ENCODE measurements at places on chromosomes 7 and 10.

DNA sequence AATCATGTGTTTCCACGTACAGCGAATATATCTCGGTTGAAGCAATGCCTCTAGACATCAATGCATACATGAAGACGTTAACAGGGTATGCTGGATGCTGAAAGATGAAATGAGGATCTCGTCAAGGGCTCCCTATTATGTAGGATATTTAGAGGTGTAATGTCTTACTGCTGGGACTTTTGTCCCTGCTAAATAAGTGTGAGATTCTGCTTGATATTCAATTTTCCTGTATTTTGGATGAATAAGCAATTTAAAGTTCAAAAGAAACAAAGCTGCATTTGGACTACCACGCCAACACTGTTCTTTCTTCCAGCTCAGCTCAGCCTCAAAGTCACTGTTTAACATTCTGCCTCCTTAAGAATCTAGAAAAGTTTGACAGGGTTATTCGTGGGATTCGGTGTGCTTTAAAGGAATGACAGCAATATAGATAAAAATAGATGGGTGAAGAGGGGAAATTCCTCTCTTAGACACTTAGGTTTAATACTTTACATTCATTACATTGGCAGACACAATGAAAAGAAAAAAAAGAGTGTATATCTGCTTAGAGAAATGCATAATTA is 110.1 kb upstream of the RHEB start:
- DNase-seq = no peak

GRCh38 chr10:83863283-83863966 is 275.9 kb upstream of the GHITM start:
- no peak for DNase-seq

- no peak for DNase-seq
Observed at GRCh38 chr10:133461027-133461426, 7.3 kb downstream of the SCART1 start.

DNA sequence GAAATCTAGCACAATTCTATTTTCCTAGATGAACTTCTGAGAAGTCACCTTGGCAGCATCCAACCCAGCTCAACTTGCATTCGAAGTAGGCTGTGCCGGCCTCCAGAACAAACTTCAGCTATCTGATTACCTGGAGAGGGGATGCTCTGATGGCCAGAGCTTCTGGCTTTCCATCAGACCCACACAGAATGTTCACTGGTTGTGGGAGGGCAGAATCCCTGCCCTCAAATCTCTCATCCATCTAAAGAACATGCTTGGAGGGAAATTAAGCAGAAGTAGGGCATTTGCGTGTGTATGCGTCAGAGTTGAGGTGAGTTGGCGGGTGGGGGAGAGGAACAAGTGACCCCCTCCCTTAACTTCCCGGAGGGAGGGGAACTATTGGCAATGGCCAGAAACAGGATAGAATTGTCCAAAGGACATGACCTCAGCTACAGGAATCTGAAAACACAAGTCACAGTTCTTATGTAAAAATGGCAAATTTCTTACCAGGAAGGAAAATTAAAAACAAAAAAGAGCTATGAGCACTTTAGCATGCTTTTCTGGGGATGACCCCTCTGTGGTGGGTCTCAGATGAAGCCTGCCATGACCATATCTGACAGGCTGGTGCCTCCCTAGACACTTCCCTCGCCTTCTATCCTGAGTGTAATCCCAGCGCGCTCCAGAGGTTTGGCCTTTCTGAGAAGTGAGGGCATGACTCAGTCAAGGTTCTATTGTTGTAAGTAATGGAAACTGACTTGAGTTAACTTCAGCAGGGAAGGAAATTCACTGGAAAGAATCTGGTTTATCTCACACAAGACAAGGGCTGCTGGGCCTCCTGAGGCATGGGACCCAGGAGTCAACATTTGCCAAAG is 278.8 kb downstream of the RPS24 start:
- no peak for DNase-seq

DNA sequence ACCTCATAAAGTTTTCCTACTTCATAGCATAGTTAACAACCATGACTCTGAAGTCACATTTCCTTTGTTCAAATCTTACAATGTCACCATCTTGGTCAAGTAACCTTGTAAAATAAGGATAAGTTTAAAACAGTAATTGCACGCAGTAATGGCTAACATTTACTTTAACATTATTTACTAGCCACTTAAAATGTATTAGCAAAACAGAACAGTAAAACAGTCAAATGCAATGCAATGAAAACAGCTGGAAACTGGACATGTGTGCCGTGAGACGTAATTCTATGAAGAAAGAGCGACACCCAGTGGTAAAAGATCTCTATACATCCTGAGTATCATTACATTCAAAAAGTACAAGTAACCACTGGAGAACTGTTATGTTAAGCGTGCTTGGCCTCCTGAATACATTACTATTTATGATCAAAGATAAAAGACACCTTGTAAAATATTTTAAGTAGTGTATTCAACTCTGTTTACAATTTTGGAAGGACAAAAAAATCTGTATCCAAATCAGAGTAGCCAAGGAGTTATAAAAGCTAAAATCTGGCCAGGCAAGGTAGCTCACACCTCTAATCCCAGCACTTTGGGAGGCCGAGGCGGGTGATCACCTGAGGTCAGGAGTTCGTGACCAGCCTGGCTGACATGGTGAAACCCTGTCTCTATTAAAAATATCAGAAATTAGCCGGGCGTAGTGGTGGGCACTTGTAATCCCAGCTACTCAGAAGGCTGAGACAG is 27.2 kb downstream of the ATE1 start:
- DNase-seq = peak; percentile 3

DNA sequence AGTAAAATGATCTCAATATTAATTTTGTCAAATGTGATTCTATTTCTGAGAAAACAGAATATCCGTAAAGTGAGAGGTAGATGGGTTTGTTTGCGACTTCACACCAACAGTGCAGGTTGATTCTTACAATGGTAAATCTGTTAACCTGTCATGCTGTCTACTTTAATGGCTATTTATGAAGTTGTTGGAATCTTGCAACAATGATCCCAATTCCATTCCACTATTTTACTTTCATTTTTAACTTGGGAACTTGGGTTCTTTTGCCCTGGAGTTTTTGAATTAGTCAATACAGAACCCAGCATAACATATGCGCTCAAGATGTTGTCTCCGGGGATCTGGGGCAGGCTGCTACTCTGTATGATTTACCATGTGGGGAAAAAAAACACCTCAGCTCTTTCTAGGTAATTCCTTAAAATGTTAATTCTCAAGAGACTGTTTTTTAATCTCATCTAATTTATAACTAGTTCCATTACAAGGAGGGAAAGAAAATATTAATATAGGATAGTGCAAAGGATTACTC is 1.2 kb downstream of the LGI1 start:
- no peak for DNase-seq

DNA sequence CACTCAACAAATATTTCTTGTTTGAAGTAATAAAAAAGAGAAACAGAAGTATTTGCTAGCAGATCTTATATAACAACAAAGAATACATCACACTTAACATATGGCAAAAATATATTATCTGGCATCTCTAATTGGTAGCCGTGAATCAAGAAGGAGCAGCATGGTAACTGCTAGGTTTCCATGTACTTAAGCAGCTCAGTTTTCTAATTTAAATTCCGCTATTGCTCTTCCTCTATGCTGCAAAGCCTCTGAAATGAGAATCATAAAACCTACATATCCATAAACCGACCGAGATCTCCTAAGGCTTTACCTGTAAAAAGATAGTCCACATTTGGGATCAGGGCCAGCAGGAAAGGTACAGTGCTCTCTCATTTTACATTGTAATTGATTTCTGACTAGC is 76.6 kb upstream of the PTPRZ1 start:
- DNase-seq = no peak

- no peak for DNase-seq
Observed at GRCh38 chr10:50347394-50347802, 96.1 kb upstream of the ASAH2 start.

GRCh38 chr10:3625959-3626751 is 158.9 kb downstream of the KLF6 start:
- DNase-seq = no peak

GRCh38 chr10:94006591-94007550 is 13.1 kb downstream of the PLCE1 start:
- no peak for DNase-seq

DNA sequence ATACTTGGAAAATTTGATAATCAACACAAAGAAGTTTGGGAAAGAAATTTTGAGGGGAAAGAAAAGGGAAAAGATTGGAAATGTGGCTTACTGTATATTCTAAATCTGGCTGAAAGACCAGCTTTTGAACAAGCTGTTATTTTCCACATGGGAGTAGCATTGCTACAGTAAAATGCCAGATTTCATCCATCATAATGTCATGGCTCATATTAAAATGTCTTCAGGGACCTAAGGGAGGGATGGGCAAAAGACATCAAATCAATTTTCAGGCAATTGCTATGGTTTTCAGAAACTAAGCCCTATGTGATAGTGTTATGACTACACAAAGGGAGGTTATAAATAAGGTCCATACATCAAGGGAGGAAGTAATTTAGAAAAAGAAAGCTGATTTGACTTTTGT is 1116.9 kb upstream of the CELF2 start:
- no peak for DNase-seq

GRCh38 chr10:116632596-116633215 is 12.0 kb downstream of the PNLIPRP2 start:
- no peak for DNase-seq

DNA sequence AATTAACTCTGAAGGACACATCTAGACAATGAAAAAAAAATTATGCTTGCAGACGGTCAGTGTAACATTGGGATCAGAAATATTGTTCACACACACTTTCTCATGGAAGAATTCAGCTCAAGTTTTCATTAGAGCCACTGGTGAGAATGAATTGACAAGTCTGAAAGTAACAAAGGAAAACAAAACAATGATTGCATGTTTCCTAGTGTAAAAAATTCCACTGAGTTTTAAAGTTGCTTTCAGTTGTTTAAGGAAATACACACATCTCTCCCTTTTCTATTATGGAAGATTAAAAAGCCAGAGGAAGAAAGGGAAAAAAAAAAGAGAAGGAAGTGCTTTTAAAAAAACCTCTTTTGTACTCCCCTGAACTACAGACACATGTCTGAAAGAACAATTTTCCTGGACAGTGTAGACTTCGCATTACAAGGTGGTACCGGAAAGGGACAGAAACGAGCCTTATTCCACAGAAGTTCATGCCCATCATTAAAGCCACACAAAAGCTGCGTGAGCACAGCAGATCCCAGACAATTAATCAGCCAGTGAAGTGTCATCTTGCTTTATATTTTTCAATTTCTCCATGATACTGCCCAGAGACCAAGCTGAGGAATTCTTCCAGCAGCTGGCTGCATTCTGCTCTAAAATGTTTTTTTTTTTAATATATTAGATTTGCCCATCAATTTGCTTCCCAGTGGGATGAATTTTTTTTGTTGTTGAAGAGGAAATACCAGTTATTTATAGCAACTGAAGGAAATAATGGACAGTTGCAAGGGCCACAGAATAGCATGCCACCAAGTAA is 294.8 kb downstream of the DOCK4 start:
- no peak for DNase-seq

DNA sequence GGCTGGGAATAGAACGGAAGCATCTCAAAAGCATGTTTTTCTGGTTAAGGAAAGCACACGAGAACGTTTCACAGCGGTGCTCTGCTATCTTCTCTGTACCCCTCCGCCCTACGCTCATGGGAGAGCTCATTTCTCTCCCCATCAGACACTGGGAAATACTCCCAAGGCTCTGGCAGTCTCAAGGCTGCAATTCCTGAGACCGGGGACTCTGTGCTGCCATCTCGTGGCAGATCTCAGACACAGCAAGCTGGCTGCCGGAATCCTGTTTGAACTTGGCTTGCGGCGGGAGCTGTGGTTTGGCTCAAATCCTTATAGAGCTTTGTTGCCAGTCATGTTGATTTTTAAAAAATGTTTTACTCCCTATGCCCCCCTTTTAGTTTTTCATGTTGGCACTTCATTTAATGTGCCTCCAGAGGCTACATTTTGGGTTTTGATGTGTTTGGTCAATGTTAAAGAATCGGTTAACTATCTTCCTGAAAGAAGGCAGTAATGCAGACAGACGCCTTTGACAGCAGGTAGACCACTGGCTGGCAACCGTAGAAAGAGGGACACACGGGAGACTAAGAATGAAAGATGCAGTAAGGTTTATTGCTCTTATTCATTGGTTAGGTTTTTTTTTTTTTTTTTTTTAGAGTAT is 27.6 kb downstream of the BMPER start:
- DNase-seq = peak; percentile 85
